ENCODE measurements at places on chromosomes 6 and 20. TPM values are rescaled to one million over a fixed set of nuclear protein-coding genes. Genes with fewer than 3 reads are reported as not detected.

TP53TG5 gene
- not detected for total RNA-seq

TFAP2A gene
- 8.8 TPM for total RNA-seq

NKX2-4 gene
- total RNA-seq = not detected

RPP40 gene
- total RNA-seq = 16.0 TPM

GRM1 gene
- under 0.01 TPM for total RNA-seq

CALHM6 gene
- 4.8 TPM for total RNA-seq

GHRH gene
- total RNA-seq = not detected

CAGE1 gene
- total RNA-seq = not detected

ID4 gene
- total RNA-seq = 16.3 TPM

KCNG1 gene
- total RNA-seq = 50.8 TPM

EYS gene
- total RNA-seq = not detected

ARFGEF3 gene
- total RNA-seq = 13.4 TPM

CALHM4 gene
- not detected for total RNA-seq

RGS19 gene
- total RNA-seq = 14.1 TPM

ZNFX1 gene
- total RNA-seq = 32.7 TPM

GUCA1A gene
- total RNA-seq = 0.96 TPM

PDYN gene
- total RNA-seq = not detected

RAB5IF gene
- 123 TPM for total RNA-seq

DEFB132 gene
- total RNA-seq = not detected

PSORS1C2 gene
- not detected for total RNA-seq

TSPO2 gene
- total RNA-seq = not detected

ULBP1 gene
- total RNA-seq = 6.0 TPM

CD40 gene
- 58.3 TPM for total RNA-seq

CST11 gene
- not detected for total RNA-seq

DEFB128 gene
- total RNA-seq = not detected

HUS1B gene
- total RNA-seq = not detected

APOBEC2 gene
- total RNA-seq = not detected

CST2 gene
- 7.0 TPM for total RNA-seq

RIMS4 gene
- total RNA-seq = not detected

SCAND1 gene
- 119 TPM for total RNA-seq

CCN5 gene
- total RNA-seq = not detected

CUTA gene
- 226 TPM for total RNA-seq

TRIM40 gene
- not detected for total RNA-seq

OR2H1 gene
- not detected for total RNA-seq

PGC gene
- not detected for total RNA-seq

ASCC3 gene
- total RNA-seq = 43.1 TPM

GLYATL3 gene
- total RNA-seq = not detected

TFAP2B gene
- 0.14 TPM for total RNA-seq

JPH2 gene
- total RNA-seq = 2.4 TPM

KIF13A gene
- 23.3 TPM for total RNA-seq

SLC22A7 gene
- total RNA-seq = not detected

ZBP1 gene
- total RNA-seq = 0.07 TPM

SIM1 gene
- total RNA-seq = 2.0 TPM

RHAG gene
- total RNA-seq = not detected

BFSP1 gene
- total RNA-seq = 2.1 TPM

PNLDC1 gene
- not detected for total RNA-seq

OPRM1 gene
- not detected for total RNA-seq

MYLK4 gene
- 0.75 TPM for total RNA-seq

C6orf58 gene
- total RNA-seq = not detected

BPIFA1 gene
- total RNA-seq = not detected

FAXC gene
- 7.5 TPM for total RNA-seq

PI16 gene
- not detected for total RNA-seq

Measured in kidney epithelial cell (primary cell).